Common myeloid progenitor, CD34-positive (primary cell): ENCODE measurements at places on chromosomes 4 and X.

- peak; percentile 68 for DNase-seq
Measured at GRCh38 chrX:40945361-40945713, 139.9 kb upstream of the USP9X start.

GRCh38 chr4:5009796-5010195 lies 9.5 kb downstream of the CYTL1 start:
- DNase-seq, result no peak

- peak; percentile 89 for DNase-seq
Measured at GRCh38 chr4:140149846-140150635, 3.9 kb downstream of the MAML3 start.

GRCh38 chr4:109827672-109828071 lies at the start of gene RRH:
TSS of gene RRH (plus strand) at chr4:109827972. CDS start at chr4:109828028, 56 bp downstream.
- no peak for DNase-seq

DNA sequence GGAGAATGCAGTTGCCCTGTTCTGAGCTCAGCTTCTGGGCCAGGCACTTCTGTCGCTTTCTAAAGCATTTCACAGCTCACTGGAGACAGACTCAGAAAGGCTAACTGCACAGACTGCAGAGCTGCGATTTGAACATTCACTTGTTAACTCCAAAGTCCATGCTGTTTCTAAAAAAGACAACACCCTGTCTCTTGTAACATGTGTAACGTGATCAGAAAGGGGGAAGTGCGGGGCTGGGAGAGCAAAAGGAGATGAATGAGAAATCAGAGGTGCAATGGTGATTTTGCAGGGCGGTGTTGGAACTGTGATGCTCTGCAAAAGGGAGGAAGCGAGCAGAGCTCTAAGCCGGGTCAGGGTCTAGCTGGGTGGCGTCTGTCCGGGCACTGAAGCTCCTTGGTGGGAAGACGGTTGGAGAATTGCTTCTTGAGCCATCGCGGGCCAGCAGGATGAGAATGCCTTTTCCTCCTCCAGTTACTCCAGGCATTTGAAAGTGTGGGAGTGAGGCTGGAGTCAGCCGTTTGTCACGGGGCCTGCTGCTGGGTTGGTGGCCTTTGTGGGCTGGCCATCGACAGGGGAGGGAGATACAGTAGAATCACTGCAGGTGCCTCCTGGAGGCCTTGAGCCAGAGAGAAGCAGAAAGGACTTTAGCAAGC lies 20.3 kb downstream of the TBC1D14 start:
- no peak for DNase-seq

GRCh38 chrX:38277802-38278201 lies 49.5 kb downstream of the RPGR start:
- DNase-seq, result no peak

GRCh38 chr4:122997463-122998101 lies 75.2 kb upstream of the NUDT6 start:
- peak; percentile 7 for DNase-seq
